G401 (cell line): ENCODE measurements at places on chromosomes 2 and 18. TPM values are rescaled to one million over a fixed set of nuclear protein-coding genes. Genes with fewer than 3 reads are reported as not detected.
A peak's percentile ranks its signal among the peaks of the same experiment; 100 is the strongest.

EIF2AK2 gene
- 6.8 and 19.8 TPM in 2 replicates for total RNA-seq

ERBB4 gene
- total RNA-seq = not detected in 2 replicates

CNDP1 gene
- total RNA-seq = not detected in 2 replicates

SLC5A7 gene
- not detected in 2 replicates for total RNA-seq

GATA6 gene
- 0.31 and 2.6 TPM in 2 replicates for total RNA-seq

SERPINB13 gene
- not detected in 2 replicates for total RNA-seq

DNA sequence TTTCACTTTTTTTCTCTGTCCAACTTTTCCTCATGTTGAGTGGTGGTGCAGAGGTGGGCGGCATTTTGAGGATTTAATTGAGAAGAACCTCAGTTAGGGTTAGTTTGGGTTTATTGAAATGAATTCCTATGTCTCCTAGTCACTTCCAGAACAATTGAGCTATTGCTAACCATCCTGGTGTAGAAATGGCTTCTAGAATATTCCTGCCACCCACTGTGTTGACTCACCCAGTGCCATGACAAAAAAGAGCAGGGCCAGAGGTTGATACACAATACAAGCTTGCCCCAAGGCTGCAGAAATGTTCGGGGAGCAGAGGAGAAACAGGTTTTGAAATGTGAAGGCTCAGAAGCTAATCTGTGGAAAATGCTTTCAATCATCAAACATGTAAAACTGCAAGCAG lies 167.1 kb upstream of the TRIB2 start:
- no peak for DNase-seq

DNA sequence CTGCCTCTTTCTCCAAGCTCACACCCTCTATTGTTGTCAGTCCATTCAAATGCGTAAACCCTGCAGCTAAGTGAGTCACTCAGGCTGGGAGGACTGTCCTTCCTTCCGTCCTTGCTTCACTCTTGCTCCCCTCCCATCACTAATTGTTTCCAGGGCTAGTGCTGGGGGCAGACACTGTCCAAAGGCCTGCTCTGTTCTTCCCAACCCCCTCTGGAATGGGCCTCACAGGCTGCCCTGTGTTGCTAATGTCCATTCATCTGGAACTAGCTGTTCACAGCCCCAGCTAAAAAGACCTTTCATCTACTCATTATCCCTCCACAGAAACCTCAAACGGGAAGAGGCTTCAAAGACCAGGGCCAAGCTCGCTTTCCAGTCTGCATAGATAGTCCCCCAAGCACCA lies 31.9 kb upstream of the NRP2 start:
- no peak for DNase-seq

GRCh38 chr2:10359246-10359645 lies 56.5 kb downstream of the HPCAL1 start:
- no peak for DNase-seq

GRCh38 chr2:49021271-49021670 lies 133.0 kb downstream of the FSHR start:
- no peak for DNase-seq

- DNase-seq = no peak
Measured at GRCh38 chr2:3661149-3661660, 3.2 kb downstream of the ALLC start.

DNA sequence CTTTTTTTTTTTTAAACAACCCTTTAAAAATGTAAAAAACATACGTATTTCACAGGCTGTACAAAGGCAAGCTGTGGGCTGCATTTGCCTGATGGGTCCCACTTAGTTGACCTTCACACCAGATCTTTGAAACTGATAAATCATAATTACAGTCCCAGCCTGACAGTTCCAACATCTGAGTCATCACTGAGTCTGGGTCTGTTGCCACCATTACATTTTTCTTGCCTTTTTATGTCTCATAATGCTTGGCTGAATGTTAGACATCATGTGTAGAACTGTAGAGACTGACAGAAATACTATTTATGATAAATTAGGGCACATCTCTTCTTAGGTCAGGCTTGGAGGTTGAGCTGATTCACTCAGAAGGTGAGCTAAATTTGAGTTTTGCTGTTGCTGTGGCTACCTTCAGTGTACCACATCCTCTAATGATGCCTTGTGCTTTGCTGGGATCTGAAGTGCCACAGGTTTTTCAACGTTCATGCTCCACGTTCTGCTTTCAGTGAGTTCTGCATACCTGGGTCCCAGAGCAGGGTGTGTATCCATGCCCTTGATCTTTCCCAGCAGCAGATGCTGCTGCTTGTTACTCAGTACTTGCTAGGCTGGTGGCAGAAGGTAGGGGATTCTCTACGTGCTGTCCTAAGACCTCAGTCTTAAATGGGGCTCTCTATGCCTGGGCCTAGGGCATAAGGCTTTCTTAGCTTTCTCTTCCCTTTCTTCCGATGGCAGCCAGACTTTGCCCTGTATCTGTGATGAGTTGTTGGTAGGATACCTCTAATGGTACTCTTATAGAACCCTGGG lies 160.6 kb upstream of the SMAD7 start:
- DNase-seq = no peak

GRCh38 chr2:226445216-226445861 lies 354.3 kb downstream of the IRS1 start:
- DNase-seq = no peak

GRCh38 chr2:171174075-171174474 lies 13.4 kb upstream of the TLK1 start:
- no peak for DNase-seq

GRCh38 chr2:221571551-221572218 lies 419 bp downstream of the EPHA4 start:
- peak; percentile 52 for DNase-seq

DNA sequence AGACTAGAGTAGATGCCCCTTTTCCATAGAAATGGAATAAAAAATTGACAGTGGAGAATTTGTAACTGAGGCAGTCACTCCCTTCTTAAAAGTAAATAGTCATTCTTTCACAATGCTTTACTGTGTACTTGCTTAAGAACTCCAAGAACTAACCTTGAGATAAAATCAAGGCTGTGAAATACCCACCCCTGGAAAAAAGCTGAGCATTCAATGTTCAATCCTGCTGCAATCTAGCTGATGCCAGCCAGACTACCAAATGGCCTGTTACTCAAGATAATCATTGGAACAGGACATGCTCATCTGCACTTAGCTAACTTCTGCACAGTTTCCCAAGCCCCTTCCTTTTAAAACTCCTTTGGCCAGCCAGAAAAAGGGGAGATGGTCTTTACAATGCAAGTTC lies 367.4 kb upstream of the GULP1 start:
- DNase-seq = no peak

DNA sequence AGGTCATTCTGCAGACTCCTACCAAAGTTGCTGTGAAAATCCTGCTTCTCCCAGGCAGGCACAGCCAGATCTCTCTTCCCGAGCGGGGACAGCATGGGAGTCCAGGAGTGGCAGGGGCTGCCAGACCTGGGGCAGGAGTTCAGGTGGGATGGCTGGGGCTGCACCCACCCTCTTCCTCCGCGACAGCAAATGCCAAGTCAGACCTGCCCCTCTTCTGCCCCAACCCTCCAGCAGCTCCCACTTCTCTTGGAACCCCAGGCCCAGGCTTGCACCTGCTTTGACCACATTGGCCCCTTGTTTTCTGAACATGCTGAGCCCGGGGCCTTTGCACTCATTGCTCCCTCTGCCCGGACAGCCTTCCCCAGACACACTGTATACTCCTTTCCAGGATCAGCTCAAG lies 288.2 kb upstream of the HS6ST1 start:
- no peak for DNase-seq

DNA sequence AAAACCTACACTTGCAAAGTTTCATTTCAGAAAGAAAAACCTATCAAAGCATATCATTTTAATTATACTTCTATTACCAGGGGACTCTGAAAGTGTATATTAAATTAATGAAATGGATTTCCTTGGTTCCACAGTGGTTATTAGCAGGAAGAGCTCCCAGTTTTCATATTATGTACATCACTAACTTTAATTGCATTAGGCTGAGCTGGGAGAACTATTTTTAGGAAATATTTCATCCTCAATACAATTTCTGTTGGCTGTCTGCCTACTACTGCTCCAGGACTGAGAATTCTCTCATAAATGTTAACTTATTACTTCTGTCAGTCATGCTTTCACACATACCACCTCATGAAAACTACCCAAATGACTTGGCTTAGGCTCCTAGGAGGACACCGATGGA lies 301.4 kb downstream of the CMPK2 start:
- DNase-seq = no peak

GRCh38 chr2:60560734-60561644 lies 7.5 kb upstream of the BCL11A start:
- DNase-seq = no peak

DNA sequence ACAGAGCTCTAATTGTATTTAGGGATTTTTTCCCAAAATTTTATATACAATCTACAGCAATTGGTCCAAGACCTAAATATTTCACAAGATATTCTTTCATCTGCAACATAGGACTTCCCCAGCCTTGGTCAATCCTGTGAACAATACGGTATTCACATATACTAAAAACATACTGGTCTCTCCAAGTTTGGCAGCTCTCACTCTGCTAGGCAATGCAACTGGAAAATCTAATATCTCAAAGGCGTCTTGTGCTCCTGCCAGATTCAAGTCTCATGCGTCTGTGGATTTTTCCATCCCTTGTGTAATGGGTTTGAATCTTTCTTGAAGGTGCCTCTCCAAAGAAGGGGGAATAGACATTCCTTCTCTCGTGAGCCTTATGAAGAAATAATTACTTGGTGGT lies 27.4 kb upstream of the MBOAT2 start:
- no peak for DNase-seq

- no peak for DNase-seq
Measured at GRCh38 chr2:160227293-160227915, 27.3 kb upstream of the ITGB6 start.

DNA sequence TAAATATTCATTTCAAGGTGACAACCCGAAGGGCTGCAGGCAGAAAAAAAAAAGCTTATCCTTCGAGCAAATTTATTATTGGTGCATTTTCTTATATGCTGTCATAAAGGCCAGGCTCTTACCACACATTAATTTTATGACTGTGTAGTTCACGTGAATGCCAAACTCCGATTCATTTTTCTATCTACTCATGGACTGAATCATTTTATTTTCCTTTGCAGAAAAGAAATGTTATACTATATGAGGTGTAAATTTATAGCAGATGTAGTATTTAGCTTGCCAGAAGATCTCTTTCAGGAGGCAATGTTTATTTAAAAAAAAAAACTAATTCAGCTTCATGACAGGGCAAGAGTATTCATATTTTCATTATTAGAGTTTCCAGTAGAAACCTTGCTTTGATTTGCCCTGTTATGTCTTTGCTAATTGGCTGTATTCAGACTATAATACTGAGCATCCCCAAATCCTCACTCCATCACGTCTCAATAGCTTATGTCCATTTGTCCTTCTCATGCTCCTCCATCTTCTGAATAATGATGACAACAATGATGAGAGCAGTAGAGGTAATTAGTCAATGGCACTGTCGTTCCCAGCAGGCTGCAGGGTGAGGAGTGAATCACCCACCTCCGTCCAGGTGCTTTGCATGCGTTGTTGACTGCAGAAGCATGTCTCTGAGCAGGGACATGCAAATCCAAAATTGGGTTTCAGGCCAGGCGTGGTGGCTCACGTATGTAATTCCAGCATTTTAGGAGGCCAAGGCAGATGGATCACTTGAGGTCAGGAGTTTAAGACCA lies 101.1 kb upstream of the RAB12 start:
- DNase-seq = no peak

DNA sequence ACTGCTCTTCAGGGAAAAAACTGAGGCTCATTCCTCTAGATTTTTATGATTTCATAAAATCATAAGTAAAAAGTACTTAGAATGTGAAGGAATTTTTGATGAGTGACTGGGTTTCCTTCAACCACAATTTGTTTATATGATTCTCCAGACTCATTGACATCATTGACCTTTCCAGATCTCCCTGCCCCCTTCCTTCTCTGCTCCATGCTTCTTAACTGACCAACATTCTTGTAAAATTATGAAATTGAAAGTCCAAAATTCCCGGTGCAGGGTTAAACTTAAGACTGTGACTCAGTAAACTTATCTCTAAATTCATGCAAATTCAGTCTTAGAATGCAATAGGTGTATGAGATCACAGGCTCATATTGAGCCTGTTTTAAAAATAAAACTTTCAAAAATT lies 648.9 kb downstream of the TDRD15 start:
- no peak for DNase-seq

- DNase-seq = no peak
Measured at GRCh38 chr2:240186191-240186725, 45.8 kb upstream of the OTOS start.

DNA sequence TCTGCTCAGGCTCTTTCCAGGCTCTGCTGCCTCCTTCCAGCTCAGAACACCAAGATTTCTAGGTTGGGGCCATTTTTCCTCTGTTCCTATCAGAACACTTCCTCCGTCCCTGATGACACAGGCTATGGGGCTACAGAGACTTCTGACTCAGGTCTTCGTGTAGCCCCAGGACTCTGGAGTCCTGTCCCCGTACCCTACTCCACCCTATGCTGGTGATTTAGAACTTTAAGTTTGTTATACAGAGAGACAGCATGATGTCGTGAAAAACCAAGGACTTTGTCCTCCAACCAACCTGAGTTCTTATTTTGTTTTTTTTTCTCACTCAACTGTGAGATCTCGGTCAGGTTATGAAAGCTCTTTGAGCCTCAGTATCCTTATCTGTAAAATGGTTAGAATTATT lies 78.7 kb downstream of the HS1BP3 start:
- no peak for DNase-seq

- no peak for DNase-seq
Measured at GRCh38 chr2:229852565-229852964, 69.2 kb downstream of the TRIP12 start.

- no peak for DNase-seq
Measured at GRCh38 chr2:44934038-44934982, 7.2 kb upstream of the SIX3 start.

DNA sequence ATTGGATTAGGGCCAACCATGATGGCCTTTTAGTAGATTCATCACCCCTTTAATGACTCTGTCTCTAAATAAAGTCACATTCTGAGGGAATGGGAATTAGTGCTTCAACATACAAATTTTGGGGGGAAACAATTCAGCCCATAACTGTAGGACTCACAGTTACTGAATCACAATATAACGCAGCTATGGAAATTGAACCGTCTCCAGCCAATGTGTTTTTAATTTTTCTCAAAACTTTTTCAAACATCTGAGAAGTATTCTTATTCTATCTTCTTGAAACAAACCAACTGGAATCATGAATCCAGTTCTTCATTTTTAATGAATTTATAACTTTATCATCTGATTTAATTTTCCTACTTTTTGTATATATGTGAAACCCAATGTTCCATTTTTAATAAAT lies 373.1 kb upstream of the SYT4 start:
- DNase-seq = no peak

GRCh38 chr2:47078541-47079482 lies 76.3 kb downstream of the STPG4 start:
- DNase-seq = no peak
